ENCODE measurements at places on chromosomes 4 and X.

DNA sequence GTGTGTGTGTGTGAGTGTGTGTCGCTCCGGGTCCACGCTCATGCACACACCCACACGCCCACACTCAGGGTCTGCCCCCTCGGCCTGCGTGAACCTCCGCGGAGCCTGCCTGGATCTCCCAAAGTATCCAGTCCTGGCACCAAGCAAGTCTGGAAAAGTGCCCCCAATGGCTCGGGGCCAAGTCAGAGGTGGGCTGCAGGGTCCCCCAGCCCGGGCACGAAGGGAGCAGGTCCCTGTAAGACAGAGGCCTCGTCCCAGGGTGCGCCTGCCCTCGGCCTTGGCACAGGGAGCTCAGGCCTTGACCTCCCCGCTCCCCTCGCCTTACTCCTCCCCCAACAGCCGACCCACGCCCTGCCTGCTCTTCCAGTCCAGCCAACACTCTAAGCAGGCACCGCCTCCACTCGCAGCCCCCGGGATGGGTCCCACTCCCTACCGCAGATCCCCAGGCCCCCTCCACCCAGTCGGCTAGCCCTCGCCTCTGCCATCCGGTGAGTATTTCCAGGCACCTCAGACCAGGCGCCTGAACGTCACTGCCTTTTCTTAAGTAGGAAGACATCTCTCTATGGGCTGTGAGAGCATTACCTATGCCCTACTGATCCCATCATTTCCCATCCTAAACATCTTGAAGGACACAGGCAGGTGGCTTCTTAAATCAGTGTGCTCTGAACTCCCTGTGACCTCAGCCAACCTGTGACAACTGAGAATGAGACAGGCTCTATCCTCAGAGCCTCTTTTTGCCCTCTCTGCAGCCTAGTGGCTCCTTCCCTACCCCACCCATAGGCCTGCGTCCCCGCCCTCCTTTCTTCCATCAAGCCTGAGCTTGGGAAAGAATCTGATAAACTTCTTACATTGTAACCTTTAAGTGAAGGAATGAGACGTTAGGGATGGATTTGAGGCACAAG lies 704 bp downstream of the FAM114A1 start:
- DNase-seq, result no peak

- DNase-seq, result peak; percentile 43
Observed at GRCh38 chr4:118034053-118034785, at the start of gene NDST3. Gene NDST3, plus strand, starts transcription at chr4:118034486. Its CDS starts 19,425 bp downstream, at chr4:118053911.

DNA sequence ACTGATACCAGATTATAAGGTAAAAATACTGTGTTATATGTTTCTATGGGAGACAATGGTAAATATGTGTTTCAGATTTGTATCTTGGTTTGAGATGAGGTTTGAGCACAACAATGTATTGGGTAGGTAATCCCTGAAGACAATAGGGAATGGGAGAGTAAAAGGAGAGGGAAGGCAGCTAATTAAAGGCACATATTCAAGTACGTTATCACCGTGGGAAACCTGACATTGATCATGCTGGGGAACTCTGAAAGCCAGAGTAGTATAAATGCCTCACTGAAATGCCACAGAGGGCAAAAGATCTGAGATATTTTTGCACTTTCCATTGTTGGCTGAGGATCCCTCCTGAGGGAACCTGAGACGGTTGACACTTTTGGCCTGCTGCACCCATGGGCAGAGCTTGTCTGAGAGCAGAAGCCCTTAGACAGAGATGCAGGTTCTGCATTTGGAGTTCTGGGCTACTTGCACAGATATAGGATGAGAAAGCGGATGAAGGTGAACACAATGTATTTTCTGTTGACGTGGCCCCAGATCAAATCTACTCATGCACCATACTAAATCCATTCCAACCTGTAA lies 506.7 kb downstream of the PCDH18 start:
- DNase-seq, result no peak

GRCh38 chr4:45349859-45350258 lies 623.5 kb upstream of the GNPDA2 start:
- DNase-seq, result no peak

DNA sequence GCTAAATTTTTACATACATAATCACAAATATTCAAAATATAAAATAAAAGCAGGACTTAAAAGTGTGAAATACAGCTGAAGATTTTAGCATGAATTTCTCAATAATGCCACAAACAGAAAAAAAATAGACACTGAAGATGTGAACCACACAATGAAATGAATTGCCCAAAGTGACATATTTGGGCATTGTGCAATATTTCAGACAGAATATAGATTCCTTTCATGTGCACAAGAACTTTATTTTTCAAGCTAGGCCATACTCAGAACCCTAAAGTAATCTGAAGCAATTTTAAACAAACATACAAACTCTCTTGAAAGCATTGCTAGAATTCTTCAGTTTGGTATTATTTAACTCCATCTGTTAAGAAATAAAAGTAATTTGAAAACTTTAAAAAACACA lies 764.1 kb downstream of the STIM2 start:
- DNase-seq, result no peak
